A172 (cell line): ENCODE measurements at places on chromosomes 7 and 10. TPM values are rescaled to one million over a fixed set of nuclear protein-coding genes. Genes with fewer than 3 reads are reported as not detected.

DNA sequence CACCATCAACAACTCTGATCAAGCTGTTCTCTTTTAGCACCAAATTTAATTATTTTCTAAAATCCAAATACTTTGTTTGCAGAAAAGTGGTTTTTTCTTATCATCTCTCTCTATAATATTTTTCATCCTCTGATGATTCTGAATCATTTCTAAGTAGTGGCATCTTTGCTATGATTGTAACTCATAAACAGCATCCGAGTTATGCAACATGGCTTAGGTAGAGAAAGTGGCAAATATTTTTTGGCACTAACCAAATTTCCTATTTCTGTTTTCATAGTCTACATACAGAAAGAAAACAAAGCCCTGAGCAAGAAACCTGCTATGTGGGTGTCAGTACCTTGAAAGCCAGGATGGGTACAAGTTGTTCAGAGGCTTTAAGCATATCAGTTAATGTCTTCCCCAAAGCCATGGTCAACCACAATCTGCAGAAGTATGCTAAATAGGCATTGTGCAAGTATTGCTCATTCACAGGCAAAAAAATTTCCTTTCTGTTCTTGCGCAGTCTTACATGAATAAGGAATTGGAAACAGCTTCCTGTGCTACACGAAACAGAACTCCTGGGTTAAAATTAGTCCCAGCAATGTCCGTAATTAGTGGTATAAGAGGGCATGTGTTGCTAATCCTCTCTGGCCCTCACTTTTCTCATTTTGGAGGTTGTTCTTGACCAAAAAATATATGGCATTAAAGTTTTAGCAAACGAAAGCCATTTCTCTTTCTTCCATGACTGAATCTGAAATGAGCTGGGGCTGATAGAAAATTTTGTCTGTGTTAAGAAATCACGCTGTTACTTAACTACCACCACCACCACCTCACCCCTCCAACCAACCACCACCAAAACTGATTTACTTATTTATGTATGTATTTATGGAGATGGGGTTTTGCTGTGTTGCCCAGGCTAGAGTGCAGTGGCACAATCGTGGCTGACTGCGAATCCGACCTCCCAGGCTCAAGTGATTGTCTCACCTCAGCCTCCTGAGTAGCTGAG is 325.6 kb upstream of the MAGI2 start:
- DNase-seq: peak; percentile 38

DNA sequence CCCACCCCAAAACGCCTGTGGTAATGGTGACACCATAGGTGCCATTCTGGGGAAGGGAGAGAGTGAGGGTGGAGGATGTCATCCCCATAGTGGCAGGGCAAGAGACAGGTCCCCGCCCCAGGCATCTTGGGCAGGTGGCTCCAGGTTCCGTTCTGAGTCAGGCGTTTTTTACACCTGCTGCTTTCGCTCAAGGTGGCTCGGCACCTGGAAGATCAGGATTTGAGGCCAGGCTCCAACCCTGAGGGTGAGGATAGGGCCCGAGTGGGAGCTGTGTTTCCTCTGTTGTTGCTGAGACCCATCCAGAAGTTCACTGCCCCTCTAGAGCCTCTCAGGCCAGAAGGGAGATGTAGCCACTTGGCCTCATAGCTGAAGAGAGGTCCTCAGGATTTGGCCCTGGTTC is 36.6 kb upstream of the DUSP5 start:
- DNase-seq: no peak

DNA sequence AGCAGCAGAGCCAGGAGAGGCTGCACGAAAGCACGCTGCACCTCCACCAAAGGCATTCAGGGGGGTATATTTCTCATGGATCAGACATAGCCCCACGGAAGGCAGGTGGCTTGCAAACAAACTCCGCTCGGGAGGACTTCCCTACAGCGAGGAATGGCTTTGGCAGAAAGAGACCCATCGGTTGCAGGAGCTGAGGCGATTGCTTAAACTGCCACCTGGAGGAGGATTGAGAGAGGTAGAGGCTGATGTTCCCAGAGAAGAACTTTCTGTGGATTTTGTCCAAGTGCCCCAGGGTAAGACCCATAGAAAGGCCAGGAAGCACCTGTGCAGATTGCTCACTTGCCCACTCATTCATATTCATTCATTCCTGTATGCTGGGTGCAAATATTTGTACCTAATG is 89.1 kb downstream of the NEUROD6 start:
- DNase-seq: no peak

DNA sequence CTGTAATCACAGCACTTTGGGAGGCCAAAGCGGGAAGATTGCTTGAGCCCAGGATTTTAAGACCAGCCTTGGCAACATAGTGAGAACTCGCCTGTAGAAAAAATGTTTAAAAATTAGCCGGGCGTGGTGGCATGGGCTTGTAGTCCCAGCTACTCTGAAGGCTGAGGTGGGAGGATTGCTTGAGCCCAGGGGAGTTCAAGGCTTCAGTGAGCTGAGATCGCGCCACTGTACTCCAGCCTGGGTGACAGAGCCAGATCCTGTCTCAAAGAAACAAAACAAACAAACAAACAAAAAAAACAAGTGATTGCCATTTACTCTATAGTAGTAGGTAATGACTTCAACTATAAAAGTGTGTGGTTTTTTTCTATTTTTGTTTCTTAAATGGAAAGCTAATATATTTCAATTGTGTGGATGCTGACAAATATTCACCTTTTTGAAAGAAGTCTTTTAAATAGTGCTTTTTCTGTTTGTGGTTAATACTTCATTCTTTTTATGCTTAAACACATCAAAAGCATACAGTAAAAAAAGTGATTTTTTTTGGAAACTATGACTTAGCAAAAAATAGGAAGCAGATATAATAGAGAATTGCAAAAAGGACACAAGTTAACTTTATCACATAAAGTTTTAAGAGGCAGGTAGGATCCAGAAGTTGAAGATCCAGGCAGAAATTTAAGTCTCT is 48.4 kb downstream of the ZNF277 start:
- DNase-seq: no peak

GRCh38 chr7:45656431-45656830 is 82.3 kb downstream of the ADCY1 start:
- no peak for DNase-seq

DNA sequence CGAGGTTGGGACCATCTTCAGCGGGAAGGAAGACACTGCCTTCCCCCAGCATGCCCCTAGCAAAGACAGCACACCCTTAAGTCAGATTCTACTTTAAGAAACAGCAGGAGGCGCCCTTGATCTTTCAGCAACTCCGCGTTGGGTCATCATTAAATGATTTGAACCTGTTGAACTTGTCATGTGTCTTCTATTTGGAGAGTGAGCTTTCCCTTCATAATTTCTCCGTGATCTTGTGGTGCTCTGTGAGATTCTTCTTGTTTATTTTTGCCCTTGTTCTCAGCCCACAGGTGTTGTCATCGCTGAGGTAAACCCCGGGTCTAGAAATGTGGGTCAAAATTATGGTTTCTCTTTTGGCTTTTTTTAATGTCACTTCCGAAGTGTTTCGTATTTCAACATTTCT is 49.5 kb upstream of the PITRM1 start:
- no peak for DNase-seq

MYH16 gene
- total RNA-seq: 0.78 and 1.1 TPM in 2 replicates

DNA sequence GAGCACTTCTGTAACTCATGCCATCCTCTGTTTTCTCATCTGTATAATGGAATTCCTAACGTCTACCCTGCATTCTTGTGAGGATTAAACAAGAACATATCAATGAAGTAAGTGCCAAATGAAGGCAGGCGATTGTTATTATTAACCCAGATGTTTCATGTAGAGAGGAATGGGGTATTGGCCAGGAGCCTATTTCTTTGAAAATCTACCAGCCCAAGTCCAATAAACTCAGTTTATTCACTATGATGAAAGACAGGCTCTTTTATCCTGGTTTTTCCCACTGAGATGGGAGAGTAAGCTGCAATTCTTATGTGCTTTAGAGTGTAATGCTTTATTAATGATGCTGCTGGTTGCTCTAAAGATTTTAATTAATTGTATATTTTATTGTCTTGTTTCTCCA is 9.6 kb downstream of the CTTNBP2 start:
- DNase-seq: no peak

DNA sequence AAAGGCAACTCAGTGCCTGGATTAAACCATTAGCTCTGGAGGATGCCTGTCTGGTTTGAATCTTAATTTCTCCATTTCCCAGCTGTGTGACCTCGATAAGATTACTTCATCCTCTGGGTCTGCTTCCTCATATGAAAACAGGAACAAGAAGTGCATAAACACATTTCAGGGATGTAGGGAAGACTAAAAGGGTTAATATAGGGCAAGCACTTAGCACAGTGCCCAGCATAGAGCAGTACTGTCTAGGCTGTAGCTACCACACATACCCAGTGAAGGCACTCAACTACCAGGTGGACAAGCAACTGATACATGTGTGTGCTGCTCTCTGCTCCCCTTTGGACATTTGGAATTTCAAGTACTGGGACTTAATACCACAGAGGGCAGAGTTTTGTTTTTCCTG is 85.4 kb downstream of the KCNMA1 start:
- no peak for DNase-seq

GRCh38 chr10:131943021-131943814 is 38.5 kb downstream of the BNIP3 start:
- DNase-seq: peak; percentile 22

UCMA gene
- total RNA-seq: not detected in 2 replicates
